Activated naive CD8-positive, alpha-beta T cell treated with anti-CD3 and anti-CD28 coated beads, Interleukin-2, amount 10 ng/mL, durations not matched to agents 7 days and 5 days (primary cell): ENCODE measurements at places on chromosomes 2 and 18. TPM values are rescaled to one million over a fixed set of nuclear protein-coding genes. Genes with fewer than 3 reads are reported as not detected.

The GULP1 gene
- not detected for total RNA-seq

The MYO3B gene
- 0.09 TPM for total RNA-seq

The TEKT4 gene
- total RNA-seq, result not detected

The UPP2 gene
- not detected for total RNA-seq

The ST6GAL2 gene
- not detected for total RNA-seq

The GALNT14 gene
- not detected for total RNA-seq

DNA sequence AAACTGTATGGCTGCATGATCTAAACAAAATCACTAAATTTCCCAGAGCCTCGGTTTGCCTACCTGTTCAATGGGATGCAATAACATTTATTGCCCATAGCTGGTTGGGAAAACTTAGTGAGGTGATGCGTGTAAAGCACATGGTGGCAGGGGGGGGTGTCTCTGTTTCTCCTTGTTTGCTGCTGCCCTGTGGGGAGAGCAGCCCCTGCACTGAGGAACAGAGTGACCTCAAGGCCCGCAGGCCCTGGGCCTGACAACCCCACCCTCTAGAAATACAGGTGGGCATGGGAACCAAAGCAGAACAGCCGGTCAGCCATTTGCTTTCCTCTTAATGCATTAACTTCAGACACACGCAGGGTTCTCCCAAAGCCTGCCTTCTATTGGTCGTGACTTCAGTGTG, 55.1 kb upstream of the SLC66A3 start:
- peaks cover 2% of the 10 kb centered on the region for H3K4me1 ChIP-seq
- H3K27ac ChIP-seq, result no peak overlapping the region
- DNase-seq, result no peak
- no peaks in the 10 kb centered on the region for H3K36me3 ChIP-seq
- H3K27me3 ChIP-seq, result peaks cover 2% of the 10 kb centered on the region

DNA sequence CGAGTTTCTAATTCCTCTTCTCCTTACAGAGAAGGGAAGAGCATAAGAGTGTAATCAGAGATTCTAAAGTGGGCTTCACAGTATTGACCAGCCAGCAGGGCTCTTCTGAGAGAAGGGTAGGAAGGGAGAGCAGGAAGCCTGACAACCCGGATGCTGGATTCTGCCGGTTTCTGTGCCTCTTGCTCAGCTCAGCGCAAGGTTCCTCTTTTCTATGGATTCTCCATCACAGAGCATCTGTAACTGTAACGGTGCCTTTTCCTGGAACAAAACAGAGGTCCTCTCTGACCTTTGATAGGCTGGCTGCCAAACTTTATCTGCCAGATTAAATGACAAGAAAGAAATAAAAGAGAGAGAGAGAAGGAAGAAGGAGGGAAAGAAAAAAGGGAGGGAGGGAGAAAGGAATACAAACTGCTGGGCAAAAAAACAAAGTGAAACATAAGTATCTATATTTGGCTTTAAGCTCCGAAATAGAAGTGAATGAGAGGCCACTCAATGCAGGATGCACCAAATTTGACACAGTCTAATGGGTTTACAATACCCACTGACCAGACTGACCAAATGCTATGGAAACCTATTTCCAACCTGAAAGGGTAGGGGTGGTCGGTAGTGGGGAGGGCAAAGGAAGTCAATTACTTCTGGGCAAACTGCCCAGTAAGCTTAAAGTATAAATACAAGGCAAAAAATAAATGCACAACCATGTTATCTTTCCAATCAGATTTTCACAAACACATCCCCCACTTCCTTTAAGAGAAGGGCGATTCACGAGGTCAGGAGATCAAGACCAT, 59.2 kb downstream of the PIEZO2 start:
- H3K4me1 ChIP-seq, result no peaks in the 10 kb centered on the region
- H3K27ac ChIP-seq, result no peak overlapping the region
- no peaks in the 10 kb centered on the region for H3K36me3 ChIP-seq

GRCh38 chr2:178251151-178251955, 57.0 kb downstream of the OSBPL6 start:
- H3K27ac ChIP-seq, result no peak overlapping the region
- DNase-seq, result no peak
- H3K4me3 ChIP-seq, result no peak overlapping the region
- no peaks in the 10 kb centered on the region for H3K36me3 ChIP-seq
- peaks cover 15% of the 10 kb centered on the region for H3K27me3 ChIP-seq

- DNase-seq, result no peak
- H3K4me3 ChIP-seq, result no peak overlapping the region
- no peaks in the 10 kb centered on the region for H3K4me1 ChIP-seq
- peaks cover 27% of the 10 kb centered on the region for H3K27me3 ChIP-seq
- no peak overlapping the region for H3K27ac ChIP-seq
Measured at GRCh38 chr2:68994864-68995263, 18.1 kb upstream of the ANTXR1 start.

GRCh38 chr2:42342795-42343241, 18.2 kb downstream of the COX7A2L start:
- H3K27me3 ChIP-seq, result no peaks in the 10 kb centered on the region
- peaks cover 53% of the 10 kb centered on the region for H3K36me3 ChIP-seq
- H3K4me1 ChIP-seq, result peaks cover 24% of the 10 kb centered on the region
- no peak overlapping the region for H3K27ac ChIP-seq

GRCh38 chr2:52429171-52429570, 1338.4 kb upstream of the CHAC2 start:
- no peaks in the 10 kb centered on the region for H3K4me1 ChIP-seq
- H3K27ac ChIP-seq, result no peak overlapping the region
- DNase-seq, result no peak
- no peaks in the 10 kb centered on the region for H3K27me3 ChIP-seq

DNA sequence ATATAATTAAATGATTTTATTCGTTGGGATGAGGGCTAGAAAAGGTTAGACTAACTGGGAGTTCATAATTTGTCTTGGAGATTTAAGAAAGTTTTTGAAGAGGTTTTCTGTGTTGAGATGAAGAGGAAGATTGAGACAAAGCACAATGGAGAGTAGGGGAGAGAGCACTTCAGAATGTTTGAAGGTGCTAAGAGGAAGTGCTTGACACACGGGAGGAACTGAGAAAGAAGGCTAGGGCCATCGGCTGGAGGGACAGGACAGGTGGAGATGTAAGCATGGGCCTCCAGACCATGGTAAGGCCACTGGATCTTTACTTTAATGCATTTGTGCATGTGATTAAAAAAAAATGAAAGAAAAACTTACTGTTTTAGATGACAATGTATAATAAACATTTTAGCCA, 31.5 kb downstream of the GREB1L start:
- H3K27me3 ChIP-seq, result no peaks in the 10 kb centered on the region
- no peaks in the 10 kb centered on the region for H3K4me1 ChIP-seq
- H3K4me3 ChIP-seq, result no peak overlapping the region
- H3K36me3 ChIP-seq, result no peaks in the 10 kb centered on the region
- no peak for DNase-seq
- H3K27ac ChIP-seq, result no peak overlapping the region

GRCh38 chr2:233772153-233772552, 6.0 kb upstream of the MROH2A start:
- no peak overlapping the region for H3K4me3 ChIP-seq
- H3K36me3 ChIP-seq, result no peaks in the 10 kb centered on the region
- no peak overlapping the region for H3K27ac ChIP-seq
- no peaks in the 10 kb centered on the region for H3K4me1 ChIP-seq
- H3K27me3 ChIP-seq, result peaks cover 5% of the 10 kb centered on the region

GRCh38 chr18:65721619-65722018, 29.2 kb upstream of the CDH7 start:
- H3K36me3 ChIP-seq, result no peaks in the 10 kb centered on the region
- H3K4me1 ChIP-seq, result no peaks in the 10 kb centered on the region
- DNase-seq, result no peak

GRCh38 chr2:19120941-19121750, 237.3 kb downstream of the OSR1 start:
- no peaks in the 10 kb centered on the region for H3K36me3 ChIP-seq
- no peaks in the 10 kb centered on the region for H3K27me3 ChIP-seq
- no peak for DNase-seq
- H3K27ac ChIP-seq, result no peak overlapping the region
- H3K4me3 ChIP-seq, result no peak overlapping the region

- no peak overlapping the region for H3K27ac ChIP-seq
- peaks cover 2% of the 10 kb centered on the region for H3K27me3 ChIP-seq
- DNase-seq, result no peak
- H3K4me3 ChIP-seq, result no peak overlapping the region
Measured at GRCh38 chr2:235143789-235144188, 192.0 kb downstream of the SH3BP4 start.

DNA sequence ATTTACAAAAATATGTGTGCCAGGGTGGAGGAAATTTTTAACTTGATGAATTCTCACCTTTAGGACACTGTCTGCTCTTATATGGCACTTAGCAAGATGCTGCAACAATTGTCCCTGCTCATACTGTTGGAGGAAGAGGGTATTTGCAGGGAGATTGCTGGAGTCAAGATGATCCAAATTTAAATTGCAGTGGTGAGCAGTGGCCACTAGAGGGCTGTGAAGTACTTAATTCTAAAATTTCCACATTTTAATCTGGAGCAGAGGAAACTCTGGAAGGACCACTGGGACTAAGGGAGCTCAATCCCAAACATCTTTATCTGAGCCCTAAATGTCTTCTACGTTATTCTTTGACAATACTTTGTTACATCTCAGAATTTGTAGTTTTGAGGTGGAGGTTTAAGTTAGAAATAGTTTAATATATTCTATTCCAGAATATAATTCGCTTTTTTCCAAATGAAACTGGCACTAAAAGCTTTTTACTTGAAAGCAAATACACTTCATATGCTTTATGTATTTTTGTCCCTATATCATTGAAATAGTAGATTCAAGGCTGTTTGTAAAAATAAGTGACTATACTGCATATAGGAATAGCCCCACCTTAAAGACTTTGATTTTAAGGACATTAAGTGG, 33.0 kb upstream of the PTH2R start:
- H3K27ac ChIP-seq, result no peak overlapping the region
- peaks cover 14% of the 10 kb centered on the region for H3K27me3 ChIP-seq
- no peaks in the 10 kb centered on the region for H3K36me3 ChIP-seq
- no peak for DNase-seq

DNA sequence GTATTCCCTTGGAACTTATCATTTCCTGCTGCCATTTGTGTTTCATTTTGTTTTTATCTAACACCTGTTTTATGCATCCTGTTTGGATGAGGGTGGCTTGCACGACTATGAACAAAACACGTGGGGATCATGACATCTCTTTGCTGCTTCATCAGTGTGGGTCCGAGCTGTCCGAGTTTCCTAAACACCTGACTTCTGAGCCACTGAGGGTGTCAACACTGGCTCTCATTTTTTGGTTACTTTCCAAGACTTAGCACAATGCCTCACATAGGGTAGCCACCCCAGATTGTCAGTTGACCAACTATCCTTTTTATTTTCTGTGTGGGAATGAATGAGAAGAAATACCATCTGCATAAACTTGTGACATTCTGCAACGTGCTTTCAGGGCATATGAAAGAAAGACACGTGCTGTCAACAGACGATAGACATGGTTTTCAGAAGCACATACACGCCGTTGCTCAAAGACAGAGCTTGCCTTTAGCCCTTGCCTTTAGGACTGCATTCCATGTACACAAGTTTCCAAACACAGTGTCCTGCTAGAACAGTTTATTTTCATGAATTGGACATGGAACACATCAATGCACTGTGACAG, 166.7 kb downstream of the MYT1L start:
- H3K4me3 ChIP-seq, result no peak overlapping the region
- no peak for DNase-seq
- H3K27ac ChIP-seq, result no peak overlapping the region
- no peaks in the 10 kb centered on the region for H3K36me3 ChIP-seq
- H3K4me1 ChIP-seq, result peaks cover 5% of the 10 kb centered on the region

- DNase-seq, result no peak
- no peak overlapping the region for H3K4me3 ChIP-seq
- no peaks in the 10 kb centered on the region for H3K36me3 ChIP-seq
- H3K4me1 ChIP-seq, result peaks cover 20% of the 10 kb centered on the region
Measured at GRCh38 chr2:201907563-201907881, 101.2 kb downstream of the CDK15 start.

DNA sequence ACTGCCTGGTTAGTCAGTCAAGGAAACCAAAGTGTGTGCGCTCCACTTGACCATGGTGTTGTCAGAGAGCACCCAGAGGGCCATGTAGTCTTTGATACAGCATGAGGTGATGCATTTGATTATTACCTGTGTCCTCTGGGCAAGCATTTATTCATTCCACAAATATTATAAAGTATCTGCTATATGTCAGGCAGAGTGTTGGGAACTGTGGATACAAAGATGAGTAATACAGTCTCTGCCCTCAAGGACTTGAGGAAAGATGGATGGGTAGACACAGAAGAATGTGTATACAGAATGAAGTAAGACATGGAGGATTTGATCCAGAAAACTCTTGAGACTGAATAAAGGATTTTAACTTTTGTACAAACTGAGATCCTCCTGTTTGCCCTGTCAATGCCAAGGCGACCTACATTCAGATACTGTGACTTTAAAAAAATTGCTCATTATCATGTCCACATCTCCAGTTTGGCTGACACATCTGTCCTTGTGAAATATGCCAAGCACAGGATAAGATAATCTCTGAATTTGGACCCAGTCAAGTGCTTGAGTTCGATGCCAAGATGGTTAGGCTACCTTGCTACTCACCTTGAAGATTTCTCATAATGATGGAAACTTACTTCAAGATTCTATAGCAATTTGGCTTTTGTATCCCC, 50.8 kb downstream of the ACYP2 start:
- H3K4me3 ChIP-seq, result no peak overlapping the region
- H3K36me3 ChIP-seq, result no peaks in the 10 kb centered on the region
- no peaks in the 10 kb centered on the region for H3K4me1 ChIP-seq
- no peak overlapping the region for H3K27ac ChIP-seq
- no peak for DNase-seq
- H3K27me3 ChIP-seq, result no peaks in the 10 kb centered on the region

DNA sequence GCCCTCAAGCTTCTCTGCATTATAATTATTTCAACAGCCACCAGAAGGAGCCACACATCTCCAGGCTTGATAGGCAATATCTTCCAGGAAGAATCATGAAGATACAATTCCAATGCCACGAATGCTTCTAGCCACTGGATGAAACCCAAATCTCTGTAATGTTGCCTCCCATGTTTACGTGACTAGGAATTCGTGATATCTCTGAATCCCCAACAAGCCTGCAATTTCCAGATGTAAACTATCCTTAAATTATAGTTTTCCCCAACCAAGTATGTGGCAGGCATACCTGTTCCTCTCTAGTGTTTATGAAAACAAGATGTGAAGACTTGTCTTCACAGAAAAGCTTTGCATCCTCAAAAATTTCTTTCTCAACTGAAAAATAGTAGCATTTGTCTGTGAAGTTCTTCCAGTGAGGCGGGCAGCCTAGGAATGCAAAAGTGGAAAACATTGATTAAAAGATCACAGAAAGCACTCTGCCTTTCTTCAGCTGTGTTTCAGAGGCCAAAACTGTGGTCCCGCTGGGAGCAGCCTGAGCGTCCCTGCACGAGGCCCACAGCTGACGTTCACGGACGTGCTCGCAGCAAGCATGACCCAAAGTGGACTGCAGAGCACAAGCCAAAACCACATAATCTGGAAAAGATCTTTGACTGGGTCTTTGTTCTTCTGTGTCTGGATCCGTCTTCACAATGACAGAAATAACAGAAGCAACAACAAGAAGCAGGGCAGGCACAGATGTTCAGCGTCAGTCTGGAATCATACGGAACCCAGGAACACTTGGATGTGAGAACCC, 65.1 kb upstream of the THOC1 start:
- no peak overlapping the region for H3K27ac ChIP-seq
- H3K36me3 ChIP-seq, result no peaks in the 10 kb centered on the region
- DNase-seq, result no peak
- H3K27me3 ChIP-seq, result peaks cover 5% of the 10 kb centered on the region
- H3K4me1 ChIP-seq, result no peaks in the 10 kb centered on the region
